Frontal cortex (tissue), 4 donors: ENCODE measurements at places on chromosomes 1 and 21.

DNA sequence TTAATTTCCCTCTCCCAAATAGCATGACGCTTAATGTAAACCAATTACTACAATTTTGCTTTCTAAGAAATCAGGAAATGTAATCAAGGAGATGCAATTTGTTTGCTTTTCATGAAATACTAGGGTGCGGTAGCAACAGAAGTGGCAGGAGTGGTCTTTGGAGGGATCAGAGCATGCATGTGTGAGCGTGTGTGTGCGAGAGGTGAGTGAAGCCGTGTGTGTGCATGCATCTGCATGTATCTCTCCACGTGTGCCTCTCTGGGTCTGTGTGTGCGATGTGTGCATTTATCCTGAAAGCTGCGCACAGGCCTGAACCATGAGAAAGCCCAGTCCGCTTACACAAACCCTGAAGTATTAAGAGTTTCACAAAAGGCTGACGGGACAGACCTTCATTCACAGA lies 249.8 kb upstream of the C1orf174 start:
- no peak for DNase-seq

DNA sequence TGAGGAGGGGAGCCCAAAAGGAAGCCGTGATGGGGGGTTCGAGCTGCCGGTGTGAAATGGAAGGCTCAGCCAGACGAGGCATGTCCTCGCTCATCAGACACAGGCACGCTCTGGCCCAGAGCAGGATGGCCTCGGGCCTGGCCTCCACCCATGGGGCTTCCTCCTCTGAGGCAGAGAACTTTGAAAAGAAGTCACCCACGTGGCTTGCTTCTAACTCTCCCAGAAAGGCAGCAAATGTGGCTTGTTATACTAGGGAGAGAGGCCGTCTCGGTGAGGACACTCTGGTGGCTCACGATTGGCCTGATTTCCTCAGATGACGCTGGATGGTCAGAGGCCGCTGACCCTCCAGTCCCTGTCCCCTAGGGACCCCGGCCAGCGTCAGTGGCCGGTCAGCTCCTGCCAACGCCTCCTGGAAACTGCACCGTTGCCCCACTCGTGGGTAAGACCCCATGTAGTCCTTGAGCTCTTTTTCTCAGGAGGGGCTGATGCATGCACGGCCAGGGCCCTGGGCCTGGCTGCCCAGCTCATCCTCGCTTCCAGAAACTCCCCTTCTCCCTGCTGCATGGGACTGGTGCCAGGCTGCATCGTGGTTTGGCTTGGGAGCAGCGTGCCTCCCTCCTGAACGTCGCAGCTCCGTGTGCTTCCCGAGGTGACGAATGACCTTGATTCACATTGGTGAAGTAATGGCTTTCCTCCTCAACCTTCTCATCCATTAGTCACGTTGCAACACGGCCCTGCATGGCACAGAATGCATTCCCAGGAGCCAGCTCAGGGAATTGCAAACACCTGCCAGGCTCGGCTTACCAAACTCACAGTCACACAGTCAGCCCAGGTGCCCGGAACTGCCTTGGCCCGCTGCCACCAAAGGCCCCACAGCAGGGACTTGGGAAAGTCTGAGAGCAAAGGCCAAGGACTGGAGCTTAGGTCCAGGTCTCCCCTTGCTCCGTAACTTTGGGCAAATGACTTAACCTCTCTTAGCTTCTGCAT lies 58.8 kb downstream of the TOMM20 start:
- DNase-seq = no peak

DNA sequence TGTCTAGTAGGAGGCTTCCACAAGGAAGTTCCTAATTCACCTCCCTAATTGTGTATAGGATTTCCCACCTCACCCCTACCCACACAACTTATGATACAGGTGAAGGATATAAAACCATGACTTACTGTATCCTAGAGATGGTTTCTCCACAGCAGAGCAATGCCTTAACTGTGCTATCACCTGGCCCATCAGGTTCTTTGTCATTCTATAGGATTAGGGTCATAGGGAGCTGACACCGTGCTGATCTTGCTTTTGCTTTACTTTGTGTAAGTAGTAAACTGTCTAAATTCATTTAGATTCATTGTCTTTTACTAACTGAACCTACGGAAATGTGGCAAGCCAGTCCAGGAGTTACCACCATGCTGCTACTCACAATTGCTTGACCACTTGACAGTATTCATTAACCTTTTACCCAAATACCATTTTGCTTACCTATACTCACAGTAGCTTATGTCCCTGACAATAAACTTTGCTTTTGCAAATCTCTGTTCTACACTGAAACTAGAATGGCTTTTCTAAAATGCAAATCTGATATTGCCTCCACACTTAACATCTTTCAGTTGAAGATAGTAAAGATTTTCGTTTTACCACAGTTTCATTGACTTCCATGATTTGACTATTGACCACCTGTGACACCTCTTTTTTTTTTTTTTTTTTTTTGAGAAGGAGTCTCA lies 147.6 kb downstream of the IFI44 start:
- DNase-seq = no peak

DNA sequence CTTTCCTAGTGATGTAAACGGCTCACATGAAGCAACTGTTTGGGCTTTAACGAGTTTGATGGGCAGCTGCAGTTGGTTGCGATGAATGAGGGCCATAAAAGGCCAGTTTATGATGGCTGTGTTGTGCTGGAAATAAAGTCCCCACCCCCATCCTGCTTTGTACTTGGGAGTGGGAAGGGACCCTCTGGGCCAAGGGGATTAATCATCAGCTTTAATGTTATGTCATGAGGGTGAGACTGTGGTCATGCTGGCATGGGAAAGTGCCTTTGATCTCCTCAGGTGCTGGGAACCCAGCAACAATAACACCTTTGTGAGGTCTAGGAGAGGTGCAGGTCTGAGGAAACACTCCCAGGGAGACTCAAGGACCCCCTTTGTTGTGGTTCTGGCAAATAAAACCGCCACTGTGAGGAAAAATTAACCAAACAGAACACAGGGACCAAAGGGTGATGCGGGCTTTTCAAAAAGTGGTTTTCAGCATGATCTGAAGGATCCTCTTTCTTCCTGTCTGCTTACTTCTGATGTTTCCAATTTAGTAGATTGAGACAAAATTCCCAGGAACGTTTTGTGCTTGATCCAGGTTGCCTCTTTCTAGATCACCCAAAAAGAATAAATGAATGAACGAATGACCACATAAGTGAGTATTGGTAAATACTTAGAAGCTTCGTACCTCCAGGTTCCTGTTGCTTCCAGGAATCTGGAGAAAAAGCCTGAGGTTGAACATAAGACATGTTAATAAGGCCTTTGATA lies 257.8 kb upstream of the HOOK1 start:
- DNase-seq = no peak

- DNase-seq = no peak
Measured at GRCh38 chr1:179030130-179030529, 4.4 kb downstream of the FAM20B start.

DNA sequence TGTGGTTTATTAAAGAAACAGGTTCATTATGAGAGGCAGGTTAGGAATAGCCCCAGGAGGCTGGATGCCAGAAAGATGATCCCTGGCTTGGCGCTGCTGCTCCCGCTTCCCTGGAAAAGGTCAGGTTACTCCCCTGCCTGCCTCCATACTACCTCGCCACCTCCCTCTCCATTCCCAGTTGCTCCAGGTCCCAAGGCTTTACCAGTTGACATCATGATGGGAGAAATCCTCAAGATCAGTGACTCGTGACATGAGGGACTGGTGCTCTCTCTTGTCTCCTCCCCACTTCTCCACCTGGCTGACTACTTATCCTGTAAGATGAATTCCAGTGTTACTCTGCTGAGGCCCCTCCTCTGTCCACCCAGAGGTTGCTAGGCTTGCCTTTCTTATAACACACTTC lies 19.7 kb downstream of the VASH2 start:
- no peak for DNase-seq
